Neural progenitor cell (in vitro differentiated cells): ENCODE measurements at places on chromosomes 7 and 10.

- DNase-seq: no peak
Measured at GRCh38 chr7:158904599-158904998, 48.2 kb downstream of the DYNC2I1 start.

GRCh38 chr10:119029613-119030420 is at the start of gene NANOS1:
Gene NANOS1 (plus strand): TSS chr10:119029714. CDS start chr10:119029802, 88 bp downstream.
- peak; percentile 75 for DNase-seq

- DNase-seq: no peak
Measured at GRCh38 chr10:91977491-91977890, 53.9 kb downstream of the BTAF1 start.

- no peak for DNase-seq
Measured at GRCh38 chr7:156456032-156456431, 184.5 kb upstream of the RNF32 start.

DNA sequence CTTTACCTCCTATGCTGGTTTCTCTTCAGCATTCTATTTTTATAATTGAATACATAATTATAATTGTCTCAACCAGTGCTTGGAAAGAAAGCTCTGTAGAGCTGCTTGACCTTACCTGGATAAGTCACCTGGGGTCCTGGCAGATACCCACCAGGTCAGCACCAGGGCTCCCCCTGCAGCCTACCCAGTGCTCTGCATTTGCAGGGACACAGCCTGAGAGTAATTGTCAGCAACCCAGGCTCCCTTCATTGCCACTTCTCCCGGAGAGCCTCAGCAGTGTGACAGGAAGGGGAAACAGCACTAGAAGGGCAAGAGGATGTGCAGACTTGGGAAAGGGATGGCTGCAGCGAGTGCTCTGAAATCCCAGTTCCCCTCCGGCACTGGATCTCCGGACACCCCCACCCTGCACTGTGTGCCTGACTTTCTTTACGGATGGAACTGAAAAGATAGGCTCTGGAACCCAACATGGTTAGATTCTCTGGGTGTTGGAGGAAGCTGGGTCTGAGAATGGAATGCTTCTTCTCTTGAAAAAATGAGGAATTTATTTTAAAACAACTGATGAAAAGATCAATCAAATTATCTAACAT is 11.4 kb upstream of the PAX4 start:
- peak; percentile 65 for DNase-seq

DNA sequence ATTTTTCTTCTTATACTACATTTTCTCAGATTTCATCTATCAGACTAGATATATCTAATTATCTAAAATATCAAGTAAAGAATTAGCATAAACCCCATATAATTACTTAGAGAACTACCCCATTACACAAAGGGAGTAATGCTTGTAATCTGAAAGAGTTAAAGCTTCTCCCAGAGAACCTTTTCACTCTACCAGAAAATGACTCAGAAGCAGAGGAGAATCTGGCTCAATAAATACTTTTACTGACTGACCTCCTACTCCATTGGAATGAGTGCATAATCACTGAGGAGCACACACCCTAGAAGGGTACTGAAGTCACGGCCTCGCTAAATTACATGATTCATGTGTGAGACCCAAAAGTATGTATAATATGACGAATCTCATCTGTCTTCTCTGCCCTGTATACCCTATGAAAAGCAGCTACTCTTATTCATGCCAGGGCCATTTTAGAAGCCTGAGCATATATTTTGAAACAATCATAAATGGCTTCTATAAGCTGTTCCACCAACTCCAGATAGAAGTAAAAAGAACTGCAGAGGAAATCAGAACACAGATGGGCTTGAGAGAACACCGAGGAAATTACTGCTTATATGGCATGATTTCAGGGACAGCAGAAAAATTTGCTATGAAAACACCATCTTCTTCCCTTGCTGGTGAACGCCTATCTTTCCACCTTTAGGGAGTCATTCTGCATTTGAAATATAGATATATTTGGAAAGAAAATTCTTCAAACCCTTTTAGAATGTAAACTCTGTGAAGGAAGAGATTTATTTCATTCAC is 32.7 kb downstream of the DNMBP start:
- DNase-seq: no peak
